ENCODE measurements at places on chromosomes 12 and 14.
A peak's percentile ranks its signal among the peaks of the same experiment; 100 is the strongest.

- no peak for ATAC-seq
Observed at GRCh38 chr14:90808759-90809529, 7.3 kb downstream of the TTC7B start.

GRCh38 chr12:5123921-5124320 is 80.2 kb downstream of the KCNA5 start:
- ATAC-seq, result peak; percentile 56

GRCh38 chr12:9107542-9107873 is 8.2 kb downstream of the A2M start:
- no peak for ATAC-seq

DNA sequence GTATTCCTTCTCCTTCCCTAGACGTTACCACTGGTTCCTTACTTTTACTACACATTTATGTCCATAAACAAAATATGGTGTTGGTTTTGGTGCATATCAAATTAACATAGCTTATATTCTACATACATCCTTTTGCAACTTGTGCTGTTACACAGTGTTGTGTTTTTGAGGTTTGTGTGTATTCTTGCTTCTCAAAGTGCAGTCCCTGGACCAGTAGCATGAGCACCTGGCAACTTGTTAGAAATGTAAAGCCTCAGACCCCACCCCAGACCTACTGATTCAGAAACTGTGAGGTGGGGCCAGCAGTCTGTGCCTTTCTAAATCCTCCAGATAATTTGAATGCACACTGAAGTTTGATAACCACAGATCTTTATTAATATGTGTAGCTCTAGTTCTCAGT is 65.9 kb downstream of the RNFT2 start:
- no peak for ATAC-seq

GRCh38 chr12:12507121-12507520 is 55.5 kb downstream of the DUSP16 start:
- no peak for ATAC-seq

DNA sequence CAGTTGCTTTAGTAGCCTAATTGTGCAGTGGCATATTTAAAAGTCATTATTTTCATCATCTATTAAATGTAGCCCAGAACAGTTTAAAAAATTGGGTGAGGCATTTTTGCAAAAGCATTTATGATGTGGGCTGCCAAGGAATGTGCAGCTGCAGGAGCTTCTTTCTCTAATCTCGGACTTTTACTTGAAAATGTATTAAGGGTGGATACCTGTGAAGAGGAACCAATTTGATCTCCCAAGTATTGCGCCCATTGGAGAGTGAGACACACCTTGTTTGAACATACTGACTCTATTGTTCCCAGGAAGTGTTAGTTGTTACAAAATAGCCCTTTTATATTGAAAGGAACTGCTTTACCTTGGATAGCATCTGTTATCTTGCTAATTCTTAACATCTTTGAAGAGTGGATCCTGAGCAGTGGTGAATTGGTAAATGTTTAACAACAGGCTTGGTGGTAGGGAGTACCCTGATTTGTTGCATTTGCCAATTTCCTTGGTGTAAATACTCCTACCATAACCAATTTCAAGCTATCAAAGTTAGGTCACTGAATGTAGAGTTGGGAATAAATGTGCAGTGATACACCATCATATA is 42.5 kb upstream of the HMGA2 start:
- no peak for ATAC-seq

- ATAC-seq, result no peak
Observed at GRCh38 chr12:100962086-100962712, 167.6 kb downstream of the ANO4 start.

DNA sequence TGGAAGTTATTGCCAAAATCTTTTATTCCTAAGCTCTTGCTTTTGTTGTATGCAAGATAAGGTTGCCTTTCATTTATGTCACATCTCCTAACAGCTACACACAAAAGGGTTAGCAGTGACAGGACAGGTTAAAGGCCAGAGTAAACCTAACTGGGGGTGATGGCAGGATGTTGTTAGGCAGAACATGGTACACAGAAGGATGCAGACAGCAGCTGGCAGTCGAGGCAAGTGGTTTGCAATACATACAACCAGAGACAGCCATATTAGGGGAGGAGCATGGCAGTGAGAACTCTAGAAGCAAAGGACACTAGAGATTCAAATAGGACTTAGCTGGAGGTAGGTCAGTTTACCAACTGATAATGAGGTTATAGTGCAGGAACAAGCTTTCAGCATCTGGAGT is 2.7 kb upstream of the ABCD2 start:
- ATAC-seq, result no peak

- ATAC-seq, result no peak
Observed at GRCh38 chr12:56781726-56782125, 18.6 kb downstream of the HSD17B6 start.

- ATAC-seq, result no peak
Observed at GRCh38 chr12:52256584-52256935, 17.9 kb upstream of the KRT86 start.

GRCh38 chr12:41663598-41664265 is 475.6 kb downstream of the PDZRN4 start:
- peak; percentile 94 for ATAC-seq

- no peak for ATAC-seq
Observed at GRCh38 chr12:49058366-49059044, 2.1 kb downstream of the KMT2D start.

DNA sequence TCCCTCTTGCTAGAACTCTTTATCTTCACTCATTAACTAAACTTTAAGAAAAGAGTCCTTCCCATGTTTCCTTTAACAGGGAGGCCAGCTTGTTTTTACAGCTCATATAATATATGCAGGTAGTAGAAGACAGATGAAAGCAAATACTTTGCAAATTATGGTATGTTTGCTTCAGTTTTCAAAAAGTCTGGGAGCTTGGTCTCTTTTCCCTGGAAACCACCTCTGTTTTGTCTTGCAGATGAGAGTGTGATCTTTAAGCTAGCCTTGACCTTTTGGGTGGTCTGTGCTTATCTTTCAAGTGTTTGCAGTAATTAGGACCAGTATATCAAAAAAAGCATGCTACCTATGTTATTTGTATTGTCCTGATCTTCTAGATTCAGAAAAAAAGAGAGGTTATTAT is 62.7 kb downstream of the ERC1 start:
- ATAC-seq, result no peak

- no peak for ATAC-seq
Observed at GRCh38 chr14:25252793-25253192, 202.8 kb upstream of the STXBP6 start.

DNA sequence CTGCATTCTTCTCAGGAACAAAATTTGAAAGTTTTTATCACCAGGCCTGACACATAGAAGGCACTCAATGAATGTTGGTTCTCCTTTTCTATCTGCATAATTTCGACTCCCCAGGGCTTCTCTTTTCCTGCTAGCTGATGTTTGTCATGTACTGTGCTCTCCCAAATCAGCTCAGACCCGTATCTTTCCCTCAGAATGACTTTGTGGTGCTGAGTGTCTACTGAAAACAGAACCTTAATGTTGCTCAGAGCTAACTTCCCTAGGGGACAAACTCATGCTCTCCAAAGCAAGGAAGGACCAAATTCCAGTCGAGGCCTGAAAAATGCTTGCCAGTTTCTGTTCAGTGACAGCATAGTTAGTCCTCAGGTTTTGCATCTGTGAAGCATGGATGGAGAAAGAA is 1.9 kb downstream of the ARHGDIB start:
- no peak for ATAC-seq

DNA sequence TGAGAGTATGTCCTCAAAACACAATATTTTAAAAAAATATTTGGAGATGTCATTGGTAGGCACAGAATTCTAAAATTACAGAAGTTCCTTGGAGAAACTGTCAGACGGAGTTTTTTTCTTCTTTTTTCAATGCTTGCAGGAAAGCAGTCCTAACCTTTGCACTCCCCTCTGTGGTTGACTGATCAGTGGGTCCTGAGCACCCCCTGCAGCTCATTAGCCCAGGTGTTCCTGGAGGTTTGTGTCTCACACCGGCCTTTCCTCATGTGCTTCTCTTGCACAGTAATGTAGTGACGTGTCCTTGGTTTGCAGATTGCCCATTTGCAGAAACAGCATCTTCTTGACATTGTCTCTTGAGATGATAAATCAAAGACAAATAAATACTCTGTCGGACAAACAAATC is 513.0 kb downstream of the TMEM121 start:
- ATAC-seq, result 0 out of 3 replicates have a peak, but pooled peaks have one; percentile 61

GRCh38 chr14:58598804-58599525 is 38.8 kb upstream of the DACT1 start:
- no peak for ATAC-seq

DNA sequence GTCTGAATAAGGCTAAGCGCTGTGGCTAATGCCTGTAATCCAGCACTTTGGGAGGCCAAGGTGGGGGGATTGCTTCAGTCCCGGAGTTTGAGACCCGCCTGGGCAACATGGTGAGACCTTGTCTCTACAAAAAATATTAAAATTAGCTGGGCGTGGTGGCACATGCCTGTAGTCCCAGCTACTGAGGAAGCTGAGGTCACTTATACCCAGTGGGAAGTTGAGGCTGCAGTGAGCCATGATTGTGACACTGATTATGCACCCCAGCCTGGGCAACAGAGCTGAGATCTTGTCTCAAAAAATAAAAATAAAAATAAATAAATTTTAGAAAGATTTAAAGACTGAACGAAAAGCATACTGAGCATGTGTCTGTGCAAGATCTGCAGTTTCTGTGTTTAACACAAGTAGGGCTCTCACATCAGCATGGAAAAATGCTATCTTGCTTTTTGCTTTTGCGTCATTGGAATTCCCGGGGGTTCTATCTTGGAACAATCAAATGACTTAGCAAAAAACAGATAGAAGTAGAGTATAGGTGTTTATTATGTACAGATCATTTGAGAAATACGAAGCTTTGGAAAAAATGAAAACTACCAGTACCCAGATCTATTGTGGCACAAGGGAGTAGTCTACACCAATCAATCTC is 161.9 kb downstream of the CAPZA3 start:
- no peak for ATAC-seq

DNA sequence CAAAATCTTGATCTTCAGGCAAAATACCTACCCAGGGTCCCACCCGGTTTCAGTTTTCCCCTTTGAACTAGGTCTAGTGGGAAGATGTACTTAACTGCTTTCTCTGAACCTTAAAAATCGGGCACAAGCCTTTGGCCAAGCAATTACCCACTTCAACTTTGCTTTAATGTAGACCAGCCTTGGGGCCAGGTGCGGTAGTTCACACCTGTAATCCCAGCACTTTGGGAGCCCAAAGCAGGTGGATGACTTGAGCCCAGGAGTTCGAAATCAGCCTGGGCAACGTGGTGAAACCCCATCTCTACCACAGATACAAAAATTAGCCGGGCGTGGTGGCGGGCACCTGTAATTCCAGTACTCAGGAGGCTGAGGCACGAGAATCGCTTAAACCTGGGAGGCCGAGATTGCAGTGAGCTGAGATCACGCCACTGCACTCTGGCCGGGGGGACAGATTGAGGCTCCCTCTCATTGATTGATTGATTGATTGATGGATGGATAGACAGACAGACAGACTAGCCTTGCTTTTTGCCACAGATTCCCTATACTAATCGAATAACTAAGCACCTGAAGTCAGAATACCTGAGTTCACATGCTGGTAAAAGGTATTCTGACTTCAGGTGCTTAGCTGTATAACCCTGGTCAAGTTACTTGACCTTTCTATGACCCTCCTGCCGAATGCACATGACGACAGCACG is 1.9 kb downstream of the CLIP1 start:
- ATAC-seq, result no peak

- no peak for ATAC-seq
Observed at GRCh38 chr12:52580496-52580895, 6.9 kb upstream of the KRT74 start.

GRCh38 chr12:77113971-77114370 is 48.6 kb upstream of the E2F7 start:
- no peak for ATAC-seq

DNA sequence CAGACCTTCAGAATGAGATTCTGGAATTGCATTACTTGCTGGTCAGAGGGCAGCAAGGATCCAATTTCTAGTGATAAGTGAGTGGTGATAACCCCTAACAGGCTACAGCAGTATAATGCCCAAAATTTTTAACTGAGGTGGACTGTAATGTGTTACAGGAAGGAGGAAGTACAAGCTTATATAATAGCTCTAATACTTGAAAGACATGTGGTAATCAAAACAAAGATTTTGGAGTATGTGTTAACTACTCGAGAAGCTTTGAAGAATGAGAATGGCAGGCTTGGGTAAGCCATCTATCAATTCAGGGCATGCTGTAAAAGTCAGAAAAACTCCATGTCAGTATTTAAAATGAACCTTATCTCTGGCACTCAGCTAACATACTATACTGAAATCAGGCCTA is 70.5 kb downstream of the ANKS1B start:
- ATAC-seq, result no peak

- peak; percentile 56 for ATAC-seq
Observed at GRCh38 chr14:24196071-24197055, 1.1 kb upstream of the TM9SF1 start.

DNA sequence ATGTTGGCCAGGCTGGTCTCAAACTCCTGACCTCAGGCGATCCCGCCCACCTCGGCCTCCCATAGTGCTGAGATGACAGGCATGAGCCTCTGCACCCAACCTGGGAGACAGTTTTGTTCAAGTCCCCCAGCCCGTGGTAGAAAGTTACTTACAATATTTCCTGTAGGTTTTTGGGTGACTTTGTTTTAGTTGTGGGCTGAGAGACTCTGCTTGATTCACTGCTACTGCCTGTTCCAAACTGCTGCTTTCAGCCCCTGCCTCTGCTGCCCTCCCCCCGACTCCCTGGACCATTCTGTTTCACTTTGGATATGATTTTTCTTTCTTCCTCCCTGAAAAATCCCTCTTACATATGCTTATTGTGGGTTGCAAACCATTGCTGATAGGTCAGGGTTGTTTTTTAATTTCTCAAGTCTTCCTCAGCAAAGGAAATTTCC is 13.4 kb upstream of the PCNX1 start:
- ATAC-seq, result no peak

- peak; percentile 11 for ATAC-seq
Observed at GRCh38 chr14:102020058-102020971, 55.9 kb downstream of the DYNC1H1 start.

DNA sequence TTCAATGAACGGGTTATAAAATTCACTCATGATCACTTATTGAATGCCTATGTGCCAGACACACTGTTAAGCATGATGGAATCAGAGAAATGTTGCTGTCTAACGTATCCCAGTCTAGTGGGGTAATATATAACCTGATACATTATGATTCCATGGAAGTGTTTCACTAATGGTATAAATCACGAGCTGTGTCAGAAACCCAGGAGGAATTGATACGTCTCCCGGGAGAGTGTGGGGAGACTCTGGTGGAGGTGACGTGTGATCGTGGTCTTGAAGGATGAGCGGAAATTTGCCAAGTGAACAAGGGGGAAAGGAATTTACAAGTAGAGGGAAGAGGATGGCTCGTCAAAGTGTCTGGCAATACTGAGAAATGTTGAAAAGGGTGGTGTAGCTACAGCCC is 26.5 kb downstream of the MANSC1 start:
- peak; percentile 36 for ATAC-seq

DNA sequence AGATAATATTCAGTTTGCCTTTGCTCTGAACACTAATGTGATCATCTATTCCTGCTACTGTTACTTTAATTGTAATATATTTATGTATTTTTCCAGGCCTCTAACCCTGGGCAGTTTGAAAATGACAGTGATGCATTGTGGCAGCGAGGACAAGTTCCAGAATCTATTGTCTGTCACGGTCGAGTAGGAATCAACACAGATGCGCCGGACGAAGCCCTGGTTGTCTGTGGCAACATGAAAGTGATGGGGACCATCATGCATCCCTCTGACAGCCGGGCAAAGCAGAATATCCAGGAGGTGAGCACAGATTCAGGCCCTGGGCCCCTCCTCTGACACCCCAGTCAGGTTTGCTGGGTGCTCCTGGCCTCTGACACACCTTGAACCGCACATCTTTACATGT is 78.5 kb downstream of the MYRFL start:
- no peak for ATAC-seq

GRCh38 chr14:21072031-21072473 is 1.9 kb downstream of the ARHGEF40 start:
- ATAC-seq, result peak; percentile 5
